ENCODE measurements at places on chromosomes 16 and 17. TPM values are rescaled to one million over a fixed set of nuclear protein-coding genes. Genes with fewer than 3 reads are reported as not detected.

EXOC7 gene
- 137 TPM for total RNA-seq

MIEN1 gene
- 45.2 TPM for total RNA-seq

TEX14 gene
- total RNA-seq, result 0.23 TPM

SENP3 gene
- 50.9 TPM for total RNA-seq

B3GNT9 gene
- total RNA-seq, result 8.3 TPM

HOXB9 gene
- 0.09 TPM for total RNA-seq

C17orf107 gene
- 0.20 TPM for total RNA-seq

PRSS33 gene
- total RNA-seq, result not detected

RPRML gene
- total RNA-seq, result not detected

KRTAP4-5 gene
- total RNA-seq, result not detected

MMP28 gene
- not detected for total RNA-seq

FBRS gene
- 81.1 TPM for total RNA-seq

NTN1 gene
- 0.07 TPM for total RNA-seq

ARL5C gene
- not detected for total RNA-seq

MLKL gene
- total RNA-seq, result 29.2 TPM

SLC26A11 gene
- total RNA-seq, result 10.2 TPM

DHRS7C gene
- total RNA-seq, result not detected

ZSCAN10 gene
- 0.30 TPM for total RNA-seq

RND2 gene
- total RNA-seq, result not detected

PYY gene
- not detected for total RNA-seq

NLRC3 gene
- total RNA-seq, result 95.4 TPM

STAT5B gene
- total RNA-seq, result 147 TPM

ATP2A1 gene
- 1.6 TPM for total RNA-seq

AGRP gene
- not detected for total RNA-seq

TBC1D3 gene
- total RNA-seq, result not detected

SLFN12L gene
- 106 TPM for total RNA-seq

CNTROB gene
- total RNA-seq, result 58.1 TPM

TMEM106A gene
- total RNA-seq, result 18.4 TPM

ZNF23 gene
- 4.9 TPM for total RNA-seq

FOXK2 gene
- 71.1 TPM for total RNA-seq

EXOSC6 gene
- total RNA-seq, result 28.9 TPM

CPHXL2 gene
- not detected for total RNA-seq

ATP2A3 gene
- 306 TPM for total RNA-seq

UBFD1 gene
- 42.7 TPM for total RNA-seq

CCR7 gene
- total RNA-seq, result 111 TPM

CCL4L2 gene
- 0.45 TPM for total RNA-seq

HAS3 gene
- 0.86 TPM for total RNA-seq

LITAFD gene
- not detected for total RNA-seq

KIF19 gene
- 0.50 TPM for total RNA-seq

PPY gene
- not detected for total RNA-seq

IL17C gene
- 0.25 TPM for total RNA-seq

KRTAP16-1 gene
- total RNA-seq, result not detected

CCL8 gene
- total RNA-seq, result not detected

TEKT5 gene
- not detected for total RNA-seq

CCL7 gene
- not detected for total RNA-seq

CDH13 gene
- total RNA-seq, result not detected

SSTR5 gene
- not detected for total RNA-seq

ITFG1 gene
- 29.3 TPM for total RNA-seq

CCL3 gene
- 10.1 TPM for total RNA-seq

SPATA22 gene
- total RNA-seq, result not detected

TIGD7 gene
- 4.1 TPM for total RNA-seq

CEP112 gene
- 5.1 TPM for total RNA-seq

C16orf86 gene
- total RNA-seq, result 1.9 TPM

OSGIN1 gene
- 0.84 TPM for total RNA-seq

MEIOC gene
- total RNA-seq, result 0.61 TPM

C1QTNF8 gene
- total RNA-seq, result not detected
